ENCODE measurements at places on chromosomes 2 and 18.

DNA sequence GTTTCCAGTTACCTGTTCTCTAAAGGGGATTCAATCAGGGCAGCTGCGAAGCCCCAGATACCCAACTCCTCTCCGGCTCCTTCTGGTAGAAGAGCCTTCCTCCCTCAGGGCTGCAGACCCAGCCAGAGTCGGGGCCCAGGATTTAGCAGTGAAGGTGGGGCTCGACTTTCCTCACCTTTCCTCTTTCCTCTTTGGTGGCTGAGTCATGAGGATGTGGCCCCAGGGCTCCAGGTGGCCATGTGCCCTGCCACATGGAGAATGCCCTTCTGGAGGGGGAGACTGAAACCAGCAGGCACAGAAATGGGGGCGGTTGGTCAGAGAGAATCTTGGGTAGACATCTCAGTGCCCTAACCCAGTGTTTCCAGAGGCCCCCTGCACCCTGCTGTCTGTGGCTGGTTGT is 402.6 kb downstream of the NBAS start:
- DNase-seq = no peak

GRCh38 chr2:70247364-70248180 is 856 bp downstream of the TIA1 start:
- peak; percentile 67 for DNase-seq

DNA sequence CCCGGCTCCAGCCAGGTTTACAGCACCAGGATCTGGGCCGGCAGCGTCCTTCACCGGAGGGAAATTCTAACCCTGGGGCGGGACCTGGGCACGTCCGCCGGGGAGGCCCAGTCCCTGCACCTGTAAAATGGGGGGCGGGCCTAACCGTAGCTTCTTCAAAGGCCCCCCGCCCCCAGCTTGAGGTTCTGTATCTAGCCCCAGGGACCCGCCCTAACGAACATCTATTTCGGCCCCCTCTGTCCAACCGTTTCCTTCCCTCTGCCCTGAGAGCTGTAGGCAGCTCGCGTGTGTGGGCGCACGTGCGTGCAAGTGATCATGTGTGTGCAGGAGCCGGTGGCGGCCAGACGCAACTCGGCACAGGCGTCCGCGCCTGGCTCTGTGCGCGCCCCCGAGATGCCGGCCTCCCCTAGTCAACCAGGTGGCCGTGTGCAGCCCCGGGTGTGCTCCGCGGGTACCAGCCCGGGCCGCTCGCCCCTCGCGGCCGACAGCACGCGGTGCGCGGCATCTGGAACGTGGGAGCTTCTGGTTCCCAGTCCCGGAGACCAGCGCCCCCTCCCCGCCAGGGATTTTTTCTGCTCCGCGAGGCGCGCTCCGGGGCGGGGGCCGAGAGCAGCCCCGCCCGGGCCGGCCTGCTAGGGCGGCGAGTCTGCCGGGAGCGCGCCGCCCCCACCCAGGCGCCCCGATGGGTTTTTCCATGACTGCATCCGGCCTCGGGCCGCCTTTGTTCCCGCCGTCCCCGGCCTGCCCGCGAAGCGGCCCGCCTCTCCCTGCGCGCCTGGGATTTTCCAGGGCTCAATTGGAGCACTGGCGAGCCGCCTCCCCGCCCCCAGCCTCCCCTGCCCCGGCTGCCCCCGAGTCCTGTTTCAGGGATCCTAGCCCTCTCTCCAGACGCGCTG is 21.2 kb downstream of the TEX44 start:
- peak; percentile 82 for DNase-seq

- DNase-seq = no peak
These were observed 2.6 kb upstream of the CCDC68 start for GRCh38 chr18:54961868-54962267.

DNA sequence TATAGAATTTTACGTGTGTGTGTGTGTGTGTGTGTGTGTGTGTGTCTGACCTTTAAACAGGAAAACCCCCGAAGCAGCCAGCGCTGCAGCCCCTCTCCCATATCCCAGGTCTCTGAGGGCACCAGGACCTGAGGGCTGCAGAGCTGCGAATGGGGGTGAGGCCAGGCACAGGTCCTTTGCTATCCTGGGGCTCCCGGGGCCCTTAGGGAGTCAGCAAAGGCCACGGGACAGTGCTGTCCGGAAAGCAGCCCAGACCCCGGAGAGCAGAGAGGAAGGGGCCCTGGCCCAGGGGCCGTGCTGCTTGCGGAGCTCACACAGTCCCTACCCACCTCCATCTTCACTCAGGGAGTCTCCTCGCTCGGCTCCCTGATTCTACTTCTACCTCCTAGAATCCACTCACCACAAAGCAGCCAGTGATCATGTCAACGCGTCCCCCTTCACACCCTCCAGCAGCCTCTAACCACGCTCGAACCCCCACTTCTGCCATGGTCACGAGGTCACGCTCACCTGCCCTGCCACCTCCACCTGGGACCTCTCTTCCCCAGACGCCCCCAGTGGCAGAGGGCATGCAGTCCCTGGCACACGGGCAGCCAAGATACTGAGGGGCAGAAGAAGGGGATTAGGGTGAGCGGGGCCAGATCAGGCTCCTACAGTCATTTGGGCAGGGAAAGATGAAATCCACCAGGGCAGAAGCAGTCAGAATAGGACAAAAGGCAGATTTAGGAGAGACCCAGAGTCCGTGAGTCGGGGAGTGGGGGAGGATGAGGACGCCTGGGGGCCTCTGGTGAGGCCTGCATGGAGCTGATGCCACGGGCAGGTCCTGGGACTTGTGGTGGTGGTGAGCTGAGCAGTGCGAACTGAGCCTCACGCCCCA is 86.7 kb downstream of the USP40 start:
- DNase-seq = no peak

GRCh38 chr2:238290091-238290509 is 1.7 kb upstream of the PER2 start:
- peak; percentile 94 for DNase-seq

DNA sequence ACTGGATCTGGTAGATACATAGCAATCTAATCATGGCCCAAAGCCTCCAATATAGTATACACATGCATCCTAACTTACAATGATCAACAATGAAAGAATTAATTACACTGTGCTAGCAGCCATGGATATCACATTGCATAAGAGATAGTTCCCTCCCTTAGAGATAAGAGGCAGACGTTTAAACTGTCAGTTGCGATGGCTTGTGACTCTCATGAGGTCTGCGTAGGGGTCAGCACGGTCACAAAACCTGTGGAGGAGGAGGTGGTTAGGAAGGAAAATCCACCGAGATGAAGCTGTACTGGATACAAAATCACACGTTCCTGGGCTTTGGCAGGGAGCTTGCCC is 800 bp upstream of the RALB start:
- DNase-seq = peak; percentile 22

- no peak for DNase-seq
These were observed 215.9 kb downstream of the RNF152 start for GRCh38 chr18:61676773-61677434.

GRCh38 chr2:170030040-170030439 is 147.9 kb upstream of the MYO3B start:
- DNase-seq = no peak

GRCh38 chr2:98847853-98848252 is 88.2 kb downstream of the CRACDL start:
- no peak for DNase-seq

- DNase-seq = no peak
These were observed 302.3 kb upstream of the FANCL start for GRCh38 chr2:58543442-58543841.

- no peak for DNase-seq
These were observed 44.3 kb upstream of the FIGN start for GRCh38 chr2:163779970-163780597.

- no peak for DNase-seq
These were observed 367.3 kb upstream of the HS6ST1 start for GRCh38 chr2:128685841-128686496.

DNA sequence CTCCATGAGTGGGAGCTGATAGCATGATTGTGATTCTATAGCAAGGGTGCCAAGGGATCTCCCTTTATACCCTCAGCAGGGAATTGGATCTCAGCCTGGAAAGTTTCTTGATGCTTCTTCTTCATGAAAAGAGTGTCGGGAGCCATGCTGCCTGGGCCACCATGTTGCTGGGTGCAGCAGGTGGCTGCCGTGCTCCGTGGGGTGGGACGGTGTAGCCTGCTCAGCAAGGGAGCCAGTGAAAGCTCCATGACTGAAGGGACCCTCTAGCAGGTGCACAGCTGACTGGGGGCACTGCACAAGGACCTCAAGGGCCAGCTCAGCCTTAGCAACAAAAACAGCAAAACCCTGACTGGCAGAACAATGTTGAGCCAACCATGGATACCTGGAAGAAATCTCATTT is 368.9 kb upstream of the HS6ST1 start:
- DNase-seq = no peak

DNA sequence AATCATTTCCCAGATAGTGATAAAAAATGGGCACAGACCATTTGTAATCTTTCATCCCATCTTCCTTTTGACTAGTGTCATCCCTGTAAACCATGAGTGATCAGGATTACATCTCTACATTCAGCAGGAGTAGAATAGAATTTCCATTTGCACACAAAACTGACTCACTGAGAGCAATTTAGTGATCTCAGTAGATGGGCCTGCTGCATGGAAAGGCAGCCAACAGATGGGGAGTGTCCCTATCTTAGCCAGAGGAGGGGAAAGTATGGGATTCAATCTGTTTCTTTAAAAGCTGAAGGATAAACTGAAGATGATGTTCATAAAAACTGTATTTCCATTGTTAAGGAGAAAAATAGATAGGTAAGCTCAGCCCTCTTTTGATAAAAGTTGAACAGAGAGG is 441.7 kb downstream of the ZNF521 start:
- no peak for DNase-seq

DNA sequence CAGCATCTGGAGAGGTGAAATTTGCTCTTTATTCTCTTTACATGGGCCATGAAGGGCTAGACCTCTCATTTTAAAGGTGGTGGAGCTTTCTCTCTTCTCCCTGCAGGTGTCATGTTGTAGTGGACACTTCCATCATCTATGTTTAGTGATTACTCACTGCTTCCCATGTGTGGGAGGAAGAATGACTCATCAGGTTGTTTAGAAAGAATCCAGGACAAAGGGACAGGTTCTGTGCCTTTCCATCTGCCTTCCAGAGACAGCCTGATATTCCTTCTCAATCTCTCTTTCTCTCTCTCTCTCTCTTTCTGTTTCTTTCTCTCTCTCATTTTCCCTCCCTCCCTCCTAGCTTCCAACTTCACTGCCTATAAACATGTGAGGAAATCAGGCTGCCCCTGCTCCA is 38.7 kb downstream of the SCG2 start:
- DNase-seq = no peak

- no peak for DNase-seq
These were observed 179.2 kb upstream of the PXDN start for GRCh38 chr2:1923541-1923940.

DNA sequence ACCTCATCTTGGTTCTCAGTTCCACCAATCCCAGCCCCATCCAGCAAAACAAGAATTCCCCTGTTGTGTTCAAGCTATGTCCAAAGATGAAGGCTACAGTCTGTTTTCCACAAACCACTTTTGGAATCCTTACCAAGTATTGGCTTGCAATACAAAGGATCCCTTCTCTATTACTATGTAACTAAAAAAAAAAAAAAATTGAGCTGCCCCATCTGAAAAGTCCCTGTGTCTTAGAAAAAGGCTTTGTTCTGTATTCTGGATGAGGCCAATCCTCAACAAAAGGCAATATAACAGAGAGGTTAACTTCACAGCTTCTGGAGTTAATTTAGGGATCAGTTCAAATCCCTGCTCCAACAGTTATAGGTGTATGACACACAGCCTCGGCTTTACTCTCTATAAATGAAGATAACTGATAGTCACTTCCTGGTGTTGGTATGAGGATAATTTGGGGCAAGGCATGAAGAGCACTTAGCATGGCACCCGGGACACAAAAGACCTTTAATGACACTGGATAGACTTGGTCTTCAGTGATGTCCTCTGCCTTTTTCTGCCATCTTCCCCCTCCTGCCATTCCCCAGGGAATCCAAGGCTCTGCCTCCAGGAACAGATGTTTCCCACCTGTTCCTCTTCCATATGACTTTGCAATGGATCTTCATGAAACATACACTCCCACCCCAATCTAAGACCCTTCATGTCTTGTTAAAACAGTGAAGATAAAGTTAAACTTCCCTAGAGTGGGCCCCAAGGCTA is 61.2 kb upstream of the ATL2 start:
- peak; percentile 67 for DNase-seq

GRCh38 chr2:29105375-29105774 is 9.8 kb upstream of the CLIP4 start:
- DNase-seq = no peak

DNA sequence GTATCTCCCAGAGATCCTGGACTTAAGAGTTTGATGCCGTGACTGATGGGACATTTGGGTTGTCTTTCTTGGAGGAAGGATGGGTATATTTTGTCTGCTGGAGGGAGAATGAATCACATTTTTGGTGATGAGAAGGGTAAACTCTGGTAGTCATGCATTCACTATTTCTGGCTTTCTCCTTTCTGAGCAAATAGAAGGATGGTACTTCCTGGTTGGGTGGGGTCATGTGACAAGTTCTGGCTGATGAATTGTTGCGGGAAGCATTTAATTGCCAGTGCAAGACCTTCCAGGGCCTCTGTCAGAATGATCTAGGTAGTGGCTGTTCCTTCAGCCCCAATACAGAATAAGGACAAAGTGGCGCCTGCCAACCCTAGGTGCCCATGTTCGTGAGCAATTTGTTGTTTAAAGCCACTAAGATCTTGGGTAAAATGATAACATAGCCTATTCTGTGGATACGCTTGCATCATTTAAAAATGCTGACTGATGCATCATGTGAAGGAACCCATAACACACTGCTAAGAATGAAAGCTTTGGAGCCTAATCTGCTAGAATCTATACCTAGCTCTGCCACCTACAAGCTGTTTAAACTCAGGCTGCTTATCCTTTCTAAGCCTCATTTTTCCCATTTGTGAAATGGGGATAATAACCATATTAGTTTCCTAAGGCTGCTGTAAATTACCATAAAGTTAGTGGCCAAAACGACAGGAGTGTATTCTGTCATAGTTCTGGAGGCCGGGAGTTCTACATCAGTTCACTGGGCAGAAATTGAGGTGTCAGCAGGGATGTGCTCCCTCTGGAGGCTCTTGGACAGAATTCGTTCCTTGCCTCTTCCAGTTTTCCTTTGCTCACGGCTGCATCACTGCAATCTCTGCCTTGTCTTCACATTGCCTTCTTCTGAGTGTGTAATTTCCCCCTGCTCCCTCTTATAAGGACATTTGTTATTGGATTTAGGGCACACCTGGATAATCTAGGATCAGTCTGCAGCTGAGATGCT is 281.3 kb downstream of the AGPS start:
- DNase-seq = no peak

DNA sequence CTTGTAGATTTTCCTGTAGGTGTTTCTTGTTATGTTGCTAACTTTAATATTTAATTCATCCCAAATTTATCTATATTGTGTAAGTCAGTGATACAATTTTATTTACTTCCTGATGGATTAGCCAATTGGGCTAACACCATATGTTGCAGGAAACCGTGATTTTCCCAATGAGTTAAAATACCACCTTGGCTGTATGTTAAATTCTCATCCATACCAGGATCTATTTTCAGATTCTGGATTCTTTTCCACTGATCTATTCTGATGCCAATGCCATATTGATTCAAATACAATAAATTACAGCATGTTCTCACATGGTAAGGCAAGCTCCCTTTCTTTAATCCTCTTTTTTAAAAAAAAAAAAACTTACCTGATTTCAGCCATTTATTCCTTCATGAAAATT is 85.8 kb upstream of the DNAJC10 start:
- DNase-seq = no peak
